T-helper 17 cell (primary cell): ENCODE measurements at places on chromosomes 16 and 17.

- DNase-seq: peak; percentile 15
Observed at GRCh38 chr17:44829523-44830358, at the start of gene GJC1. TSS of gene GJC1 (minus strand) at chr17:44830287. CDS start at chr17:44805817, 24,470 bp downstream.

DNA sequence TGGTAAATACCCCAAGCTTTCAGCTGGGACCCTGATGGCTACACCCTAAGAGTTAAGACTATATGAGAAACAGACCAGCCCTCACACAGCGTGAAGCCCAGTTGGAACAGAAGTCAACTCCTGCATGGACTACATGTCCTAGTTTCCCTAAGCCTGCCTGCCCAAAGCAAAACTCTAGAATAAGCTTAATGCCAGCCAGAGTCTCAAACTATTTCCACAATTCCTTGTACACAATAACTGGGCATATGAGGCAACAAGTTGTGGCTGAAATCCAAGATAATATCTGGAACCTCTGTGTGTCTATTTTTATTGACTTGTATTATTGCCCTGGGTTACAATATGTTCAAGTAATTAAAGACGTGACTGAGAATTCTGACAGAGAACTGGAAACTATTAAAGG, 19.4 kb downstream of the MYH10 start:
- no peak for DNase-seq

DNA sequence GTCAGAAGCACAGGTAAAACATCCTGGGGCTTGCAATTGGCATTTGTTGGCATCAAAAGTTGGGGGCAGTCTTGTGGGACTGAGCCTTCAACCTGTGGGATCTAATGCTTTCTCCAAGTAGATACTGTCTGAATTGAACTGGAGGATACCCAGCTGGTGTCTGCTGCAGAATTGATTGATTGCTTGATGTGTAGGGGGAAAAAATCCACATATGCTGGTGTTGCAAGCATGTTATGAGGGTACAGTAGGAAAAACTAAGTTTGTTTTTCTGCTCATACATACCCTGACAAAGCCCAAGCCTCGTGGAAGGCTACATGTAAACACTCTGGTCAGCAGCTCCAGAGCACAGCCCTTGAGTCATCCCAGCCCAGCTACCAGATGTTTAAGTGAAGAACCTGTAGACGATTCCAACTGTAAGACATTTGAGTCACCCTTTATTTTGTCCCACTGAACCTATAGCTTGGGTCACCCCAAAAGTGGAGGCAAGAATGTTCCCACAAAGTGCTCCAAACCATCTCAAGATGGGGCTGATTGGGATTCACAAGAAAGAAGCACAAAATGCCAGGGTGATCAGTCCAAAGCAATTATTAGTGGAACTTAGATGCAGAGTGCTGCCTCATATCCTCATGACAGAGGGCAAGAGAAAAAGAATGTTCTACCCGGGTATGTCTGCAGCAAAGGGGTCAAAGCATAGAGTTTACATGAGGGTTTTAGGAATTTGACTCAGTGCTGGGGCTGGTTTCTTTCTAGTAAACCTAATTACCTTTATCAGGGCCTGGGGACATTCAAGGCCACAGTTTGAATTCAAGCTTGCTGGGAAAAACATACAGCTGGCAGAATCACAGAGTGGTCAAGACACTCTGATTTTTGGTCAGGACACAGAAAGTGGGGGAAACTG, 9.6 kb upstream of the APPBP2 start:
- no peak for DNase-seq

GRCh38 chr17:6374761-6375312, 60.1 kb downstream of the AIPL1 start:
- DNase-seq: no peak

- no peak for DNase-seq
Observed at GRCh38 chr17:15036238-15036637, 228.9 kb downstream of the PMP22 start.

- no peak for DNase-seq
Observed at GRCh38 chr16:30740364-30741251, 7.6 kb upstream of the PHKG2 start.

DNA sequence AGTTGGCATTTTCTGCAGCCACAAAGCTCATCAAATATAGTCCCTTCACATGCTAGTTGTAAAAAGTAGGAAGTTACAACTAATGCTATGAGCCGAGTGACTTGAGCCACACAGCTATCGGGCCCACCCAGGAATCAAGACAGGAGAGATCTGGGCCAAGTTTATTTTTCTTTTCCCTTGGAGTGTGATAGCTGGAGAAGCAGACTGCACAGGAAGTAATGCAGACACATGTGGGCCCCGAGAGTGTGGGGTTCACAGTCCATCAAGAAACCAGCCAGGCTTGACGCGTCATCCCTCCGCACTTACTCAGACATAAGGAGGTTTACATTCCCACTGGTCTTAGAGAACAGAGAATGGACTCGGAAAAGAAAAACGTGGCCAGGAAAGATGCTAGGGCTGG, 403.1 kb upstream of the CDH11 start:
- no peak for DNase-seq

- DNase-seq: no peak
Observed at GRCh38 chr16:1612320-1613111, at the start of gene CRAMP1. TSS of gene CRAMP1 (plus strand) at chr16:1612360. CDS start at chr16:1614640, 2,280 bp downstream.

DNA sequence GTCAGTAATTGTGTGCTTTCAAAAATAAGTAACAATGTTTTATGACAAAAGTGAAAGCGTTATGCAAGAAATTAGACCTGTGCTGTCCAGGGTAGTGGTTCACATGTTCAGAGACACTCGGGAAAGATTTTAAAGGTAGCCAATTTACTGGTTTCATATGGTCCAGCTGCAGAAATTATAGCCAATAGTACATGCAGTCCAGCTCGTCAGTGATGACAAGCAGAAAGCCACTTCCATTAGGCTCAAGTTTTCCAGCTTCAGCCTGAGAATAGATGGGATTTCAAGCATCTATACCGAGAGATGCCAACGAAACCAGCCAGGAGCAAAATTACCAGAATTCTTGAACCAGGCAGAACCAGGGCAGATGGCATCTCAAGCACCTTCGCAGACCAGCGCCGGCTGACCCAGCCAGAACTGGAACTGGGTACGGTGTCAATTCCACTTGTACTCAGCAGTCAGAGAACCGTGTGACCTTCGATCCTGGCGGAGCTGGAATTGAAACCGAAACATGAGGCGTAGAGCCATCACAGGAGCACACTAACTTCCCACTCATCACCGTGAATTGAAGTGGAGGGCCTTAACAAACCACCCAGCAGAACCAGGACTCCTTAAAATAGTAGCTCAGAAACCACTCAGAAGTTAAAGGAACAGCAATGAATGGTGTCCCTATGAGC, 207.9 kb upstream of the HSBP1 start:
- DNase-seq: no peak

DNA sequence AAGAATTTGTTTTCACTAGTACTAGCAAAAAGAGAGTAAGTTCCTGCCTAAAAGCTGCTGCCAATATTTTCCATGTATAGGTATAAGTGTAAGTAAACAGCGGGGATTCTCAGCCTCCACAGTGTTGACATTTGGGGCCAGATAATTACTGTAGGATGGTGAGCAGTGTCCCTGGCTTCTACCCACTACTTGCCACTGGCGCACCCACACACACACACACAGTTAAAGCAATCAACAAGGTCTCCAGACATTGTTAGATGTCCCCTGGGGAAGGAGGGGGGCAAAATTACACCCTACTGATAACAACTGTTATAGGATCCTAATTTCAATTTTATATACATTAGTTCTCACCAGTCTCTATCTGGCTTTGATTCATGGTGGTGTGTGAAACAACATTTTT, 417.0 kb upstream of the PSMD7 start:
- DNase-seq: no peak

DNA sequence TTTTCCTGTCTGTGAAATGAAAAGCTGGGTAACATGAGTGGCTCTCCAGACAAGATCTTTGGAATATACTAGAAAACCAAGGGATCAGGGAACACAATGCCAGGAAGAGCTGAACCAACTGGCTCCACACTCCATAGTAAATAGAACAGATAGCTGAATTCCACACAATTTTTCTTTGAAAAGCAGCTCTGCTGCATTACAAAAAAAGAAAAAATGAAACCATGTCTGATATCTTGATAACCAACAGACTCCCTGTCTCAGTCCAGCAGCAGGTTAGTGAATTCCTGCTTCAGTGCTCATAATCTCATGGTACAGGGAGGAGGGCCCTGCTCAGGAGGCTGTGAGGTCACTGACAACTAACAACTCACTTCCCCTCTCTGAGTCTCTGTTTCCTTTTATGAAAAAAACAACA, 97.1 kb downstream of the CDH11 start:
- DNase-seq: no peak

GRCh38 chr17:58447039-58447975, 30.0 kb upstream of the RNF43 start:
- DNase-seq: peak; percentile 33

GRCh38 chr16:272633-273546, 2.9 kb downstream of the RGS11 start:
- DNase-seq: no peak

GRCh38 chr17:44972953-44973352, 4.8 kb upstream of the C1QL1 start:
- no peak for DNase-seq

GRCh38 chr17:38430822-38431221, 2.6 kb downstream of the ARHGAP23 start:
- no peak for DNase-seq

GRCh38 chr16:27425961-27426360, 24.0 kb downstream of the IL21R start:
- DNase-seq: no peak

- DNase-seq: no peak
Observed at GRCh38 chr17:64042700-64043485, 22.5 kb upstream of the ICAM2 start.

- no peak for DNase-seq
Observed at GRCh38 chr16:4982056-4982867, 24.1 kb downstream of the SEC14L5 start.

DNA sequence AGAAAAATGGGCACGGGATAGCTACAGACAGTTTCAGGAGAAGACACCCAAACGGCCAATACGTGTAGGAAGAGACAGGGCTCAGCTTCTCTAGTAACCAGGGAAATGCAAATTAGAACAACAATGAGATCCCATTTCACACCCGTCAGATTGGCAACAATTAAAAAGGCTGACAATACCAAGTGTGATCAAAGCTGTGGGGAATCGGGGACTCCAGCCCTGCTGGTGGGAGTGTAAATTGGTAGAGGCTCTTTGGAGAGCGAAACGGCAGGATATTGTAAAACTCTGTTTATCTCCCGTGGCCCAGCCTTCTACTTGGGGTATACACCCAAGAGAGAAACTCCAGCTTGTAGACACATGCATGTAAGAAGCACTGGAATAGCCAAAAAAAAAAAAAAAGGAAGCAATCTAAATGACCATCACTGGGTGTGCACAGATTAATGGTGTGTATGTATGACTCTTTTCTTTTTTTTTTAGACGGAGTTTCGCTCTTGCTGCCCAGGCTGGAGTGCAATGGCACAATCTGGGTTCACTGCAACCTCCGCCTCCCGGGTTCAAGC, 27.5 kb downstream of the MYBBP1A start:
- DNase-seq: no peak

DNA sequence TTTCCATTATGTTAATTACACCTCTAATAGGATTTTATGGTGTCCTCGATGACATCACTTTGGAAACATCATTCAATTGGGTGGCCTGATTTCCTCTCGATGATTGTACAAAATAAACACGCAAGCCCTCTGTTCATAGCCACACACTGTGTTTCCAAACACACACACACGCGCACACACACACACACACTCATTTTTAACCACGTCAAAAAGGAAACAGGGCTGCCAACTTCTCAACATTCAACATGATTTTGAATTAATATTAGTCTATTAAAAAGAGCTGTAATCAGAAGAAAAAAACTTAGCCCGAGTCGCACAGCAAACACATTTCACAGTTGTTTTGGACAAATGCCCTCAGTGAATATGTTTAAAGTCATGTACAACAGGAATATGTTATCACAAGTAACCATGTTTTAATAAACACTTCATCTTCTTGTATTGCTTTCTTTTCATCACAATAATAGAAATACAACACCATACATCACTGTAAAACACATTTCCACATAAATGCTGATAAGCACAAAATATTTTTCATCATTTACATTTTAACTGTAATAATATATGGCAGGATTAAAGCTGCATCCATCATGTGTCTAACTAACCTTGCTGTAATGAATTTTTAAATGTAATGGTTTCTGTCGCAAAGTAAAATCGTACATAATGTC, 219.1 kb upstream of the IRX3 start:
- DNase-seq: no peak

DNA sequence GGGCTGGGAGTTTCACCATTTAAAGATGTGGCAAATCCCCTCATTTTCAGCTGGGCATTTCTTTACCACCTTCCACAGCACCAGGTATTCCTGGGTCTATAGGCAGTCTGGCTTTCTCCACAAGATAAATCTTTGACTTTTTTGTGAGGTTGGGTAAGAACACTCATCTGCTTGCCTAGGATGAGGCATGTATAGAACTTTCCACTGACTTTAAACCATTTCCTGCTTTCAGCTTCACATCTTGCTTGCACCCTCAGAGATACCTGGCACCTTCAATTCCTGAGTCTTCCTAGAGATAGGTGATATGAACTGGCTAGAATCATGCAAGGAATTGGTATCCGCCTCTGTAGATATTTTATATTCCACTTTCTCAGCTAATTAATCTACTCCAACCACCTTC, 27.9 kb downstream of the SMURF2 start:
- no peak for DNase-seq

- DNase-seq: no peak
Observed at GRCh38 chr16:48201515-48202201, 42.4 kb upstream of the LONP2 start.

DNA sequence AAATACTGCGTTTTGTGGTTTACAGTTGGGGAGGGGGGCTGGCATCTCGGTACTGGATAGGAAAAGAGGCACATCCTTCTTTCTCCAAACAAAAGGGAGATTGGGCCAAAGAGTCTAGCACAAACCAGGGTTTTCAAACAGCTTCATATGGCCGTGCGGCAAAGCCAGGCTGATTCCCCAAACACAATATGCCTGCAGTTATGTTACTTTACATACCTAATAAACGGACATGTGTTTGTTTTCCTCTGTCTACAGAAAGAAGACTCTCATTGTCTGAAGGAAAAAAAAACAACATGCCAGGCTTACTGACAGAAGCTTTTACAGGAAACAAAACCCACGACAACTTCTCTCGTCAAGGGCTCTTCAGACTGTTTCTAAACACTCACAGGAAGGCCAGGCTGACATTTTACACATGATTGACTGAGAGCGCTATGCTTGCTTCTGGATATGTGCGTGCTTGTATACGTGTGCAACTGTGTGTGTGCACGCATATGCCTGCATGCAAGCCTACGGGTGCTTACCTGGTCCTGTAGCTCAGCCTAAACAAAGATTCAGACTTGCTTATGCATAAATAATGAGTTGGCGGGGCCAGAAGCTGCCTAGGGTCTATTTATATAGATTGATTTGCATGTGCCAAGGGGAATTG, 461.0 kb upstream of the C16orf82 start:
- DNase-seq: no peak

GRCh38 chr16:6964679-6965078, 368.0 kb upstream of the RBFOX1 start:
- no peak for DNase-seq

GRCh38 chr16:12313902-12314621, 337.5 kb downstream of the SNX29 start:
- DNase-seq: no peak

DNA sequence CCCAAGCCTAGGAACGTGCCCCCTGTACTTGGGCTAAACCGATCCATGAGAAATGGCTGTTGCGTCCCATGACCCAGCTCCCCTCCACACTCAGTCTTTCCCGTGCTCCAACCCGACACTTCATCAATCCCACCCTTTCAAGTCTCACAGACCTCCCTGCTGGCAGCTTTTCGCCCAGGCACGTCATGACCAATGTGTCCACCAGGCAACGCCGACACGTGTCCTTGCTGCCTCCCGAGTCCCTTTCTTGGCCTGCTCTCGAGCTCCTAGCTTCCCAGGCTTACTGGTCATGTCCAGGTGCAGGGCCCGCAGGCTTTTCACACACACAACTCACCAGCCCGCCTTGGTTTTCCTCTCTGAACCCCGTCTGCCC, 12.2 kb downstream of the MNT start:
- DNase-seq: no peak
